ENCODE measurements at places on chromosomes 2 and 18. TPM values are rescaled to one million over a fixed set of nuclear protein-coding genes. Genes with fewer than 3 reads are reported as not detected.
A peak's percentile ranks its signal among the peaks of the same experiment; 100 is the strongest.

DNA sequence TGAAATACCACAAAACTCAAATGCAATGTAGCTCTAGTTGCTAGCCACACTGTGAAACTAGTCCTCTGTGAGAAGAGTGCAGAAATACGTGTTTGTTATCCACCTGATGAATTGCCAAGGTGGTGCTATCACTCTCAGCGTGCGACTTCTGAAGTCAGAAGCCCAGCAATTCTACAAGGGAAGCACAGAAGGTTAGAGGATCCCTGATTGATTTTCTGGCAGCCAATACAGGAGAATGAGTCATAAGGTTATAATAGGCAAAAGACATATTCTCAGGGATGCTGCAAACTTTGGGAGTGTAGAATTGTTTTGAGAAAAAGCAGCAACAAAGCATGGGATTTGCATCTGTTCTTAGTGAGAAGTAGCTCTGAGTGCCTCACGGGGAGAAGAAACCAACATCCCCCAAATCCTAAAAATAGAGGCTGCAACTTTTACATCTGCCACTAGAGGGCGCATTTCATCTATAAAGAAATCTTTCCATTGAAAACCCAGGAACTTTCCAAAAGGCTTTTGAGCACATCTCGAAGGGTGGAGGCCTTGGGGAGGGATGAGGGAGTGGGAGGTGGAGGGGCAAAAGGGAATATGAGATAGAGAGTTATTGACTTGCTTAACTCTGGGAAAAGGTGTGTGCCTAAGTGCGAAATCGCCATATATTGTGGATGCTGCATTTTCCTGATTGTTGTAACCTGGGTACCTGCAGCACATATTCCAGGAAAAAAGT lies 78.0 kb downstream of the TMEM182 start:
- peak; percentile 57 for DNase-seq

GRCh38 chr18:944440-944839 lies 39.8 kb downstream of the ADCYAP1 start:
- peak; percentile 78 for DNase-seq

DNA sequence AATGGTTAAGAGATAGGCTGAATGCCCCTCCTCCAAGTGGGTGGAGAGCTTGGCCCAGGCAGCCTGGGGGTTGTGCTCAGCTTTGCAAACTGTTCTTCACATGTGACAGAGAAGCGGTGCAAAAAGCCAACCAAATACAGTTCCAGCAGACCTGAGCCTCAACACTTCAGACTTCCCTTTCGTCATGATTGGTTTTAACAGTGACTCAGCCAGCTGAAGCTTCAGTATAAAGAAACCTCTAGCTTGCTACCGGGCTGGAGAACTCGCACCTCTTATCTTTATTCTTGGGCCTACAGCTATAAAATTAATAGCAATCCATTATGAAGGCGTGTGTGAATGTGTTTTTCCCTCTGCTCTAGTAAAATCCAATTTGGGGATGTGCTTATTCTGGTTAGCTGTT lies 20.0 kb downstream of the SETBP1 start:
- DNase-seq = peak; percentile 47

LRRC30 gene
- total RNA-seq = not detected

GRCh38 chr2:168510125-168510756 lies 54.2 kb downstream of the CERS6 start:
- DNase-seq = no peak

DNA sequence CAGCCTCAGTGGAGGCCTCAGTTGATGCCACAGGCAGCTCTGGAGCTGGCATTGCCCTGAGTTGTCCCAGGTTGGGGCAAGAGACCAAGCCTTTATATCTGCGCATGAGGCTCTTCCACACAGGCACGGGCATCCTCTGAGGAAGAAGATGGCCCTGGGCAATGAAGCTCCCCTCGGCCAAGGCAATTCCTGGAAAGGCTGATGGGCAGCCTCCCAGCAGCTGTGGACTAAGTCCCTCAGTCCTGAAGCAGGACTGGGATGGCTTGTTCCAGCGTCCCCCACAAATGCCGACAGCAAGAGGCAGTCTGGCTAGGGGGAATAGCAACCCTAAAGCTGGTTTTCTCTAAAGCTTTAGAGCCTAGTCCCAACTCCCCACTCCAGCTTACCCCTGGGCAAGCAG lies 90.0 kb downstream of the TFCP2L1 start:
- DNase-seq = no peak
